ENCODE measurements at places on chromosomes 1 and 21. TPM values are rescaled to one million over a fixed set of nuclear protein-coding genes. Genes with fewer than 3 reads are reported as not detected.

DNA sequence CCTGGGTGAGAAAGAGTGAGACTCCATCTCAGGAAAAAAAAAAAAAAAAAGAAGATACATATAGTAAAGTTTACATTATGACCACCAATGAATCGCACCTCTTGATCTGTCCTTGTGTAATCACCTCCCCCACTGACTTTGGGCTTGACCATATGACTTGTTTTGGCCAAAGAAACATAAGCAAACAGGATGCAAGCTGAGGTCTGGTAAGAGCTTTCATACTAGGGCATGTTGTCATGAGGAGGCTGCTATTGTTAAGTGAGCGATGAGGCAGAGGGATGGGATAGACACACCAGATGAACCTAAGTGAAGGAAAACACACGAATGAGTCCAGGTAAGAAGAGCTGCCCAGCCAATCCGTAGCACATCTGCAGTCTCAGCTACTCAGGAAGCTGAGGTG is 10.7 kb downstream of the ENAH start:
- H3K27ac ChIP-seq: no peak overlapping the region
- no peaks in the 10 kb centered on the region for H3K27me3 ChIP-seq
- no peak overlapping the region for H3K4me3 ChIP-seq
- DNase-seq: no peak

- no peak overlapping the region for H3K4me3 ChIP-seq
- H3K27ac ChIP-seq: no peak overlapping the region
- no peaks in the 10 kb centered on the region for H3K36me3 ChIP-seq
- peaks cover 46% of the 10 kb centered on the region for H3K27me3 ChIP-seq
- peaks cover 39% of the 10 kb centered on the region for H3K4me1 ChIP-seq
Measured at GRCh38 chr1:40143891-40144575, 17.2 kb upstream of the RLF start.

ZNF683 gene
- total RNA-seq: not detected

- H3K27ac ChIP-seq: no peak overlapping the region
- no peak overlapping the region for H3K4me3 ChIP-seq
- H3K36me3 ChIP-seq: no peaks in the 10 kb centered on the region
- peaks cover 29% of the 10 kb centered on the region for H3K27me3 ChIP-seq
Measured at GRCh38 chr1:110672753-110673108, 2.0 kb downstream of the KCNA3 start.

SH2D2A gene
- 2.9 TPM for total RNA-seq

- H3K4me1 ChIP-seq: peaks cover 3% of the 10 kb centered on the region
- no peak overlapping the region for H3K27ac ChIP-seq
- no peak for DNase-seq
- no peaks in the 10 kb centered on the region for H3K36me3 ChIP-seq
- H3K4me3 ChIP-seq: no peak overlapping the region
Measured at GRCh38 chr1:240496941-240497340, 115.0 kb downstream of the GREM2 start.

GRCh38 chr1:199855580-199855979 is 171.9 kb upstream of the NR5A2 start:
- no peaks in the 10 kb centered on the region for H3K27me3 ChIP-seq
- peaks cover 9% of the 10 kb centered on the region for H3K4me1 ChIP-seq
- no peaks in the 10 kb centered on the region for H3K36me3 ChIP-seq
- H3K4me3 ChIP-seq: no peak overlapping the region
- no peak for DNase-seq

DNA sequence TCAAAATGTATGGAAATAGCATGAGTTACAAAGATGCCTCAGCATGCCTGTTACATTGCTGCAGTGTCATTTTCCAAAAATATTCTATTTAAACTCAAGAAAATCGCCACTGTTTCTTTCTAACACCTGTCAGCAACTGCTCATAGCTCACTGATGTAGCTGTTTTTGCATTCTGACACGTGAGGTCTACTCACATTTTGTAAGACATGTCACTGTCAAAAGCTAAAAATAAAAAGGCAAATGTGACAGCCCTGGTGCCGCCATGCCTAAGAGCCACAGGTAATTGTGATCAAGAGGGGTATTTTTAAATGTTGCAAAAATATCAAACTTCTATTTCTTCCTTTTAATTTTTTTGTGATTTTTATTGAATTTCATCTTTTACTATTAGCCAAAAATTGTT is 556.2 kb upstream of the TMPRSS15 start:
- H3K4me1 ChIP-seq: no peaks in the 10 kb centered on the region
- H3K27me3 ChIP-seq: no peaks in the 10 kb centered on the region
- no peak overlapping the region for H3K27ac ChIP-seq
- no peak overlapping the region for H3K4me3 ChIP-seq
- no peak for DNase-seq

DNA sequence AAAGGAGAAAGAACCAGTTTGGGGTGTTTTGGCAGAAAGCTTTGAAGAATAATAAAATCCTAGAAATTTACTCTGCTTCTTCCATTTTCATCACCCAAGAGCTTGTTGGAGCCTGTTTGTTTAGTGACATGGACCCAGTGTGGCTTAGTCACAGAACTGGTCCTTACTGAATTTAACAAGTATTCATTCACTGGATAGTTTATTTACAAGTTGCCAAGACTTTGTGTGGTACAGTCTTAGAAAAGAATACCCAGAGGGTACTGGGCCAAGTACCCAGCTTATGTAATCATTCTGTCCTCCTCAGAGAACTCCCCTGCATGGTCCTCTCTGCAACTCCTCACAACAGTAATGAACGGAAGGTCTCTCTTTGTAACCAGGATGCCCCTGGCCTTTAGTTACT is 16.4 kb downstream of the RAB4A start:
- H3K27me3 ChIP-seq: no peaks in the 10 kb centered on the region
- no peak overlapping the region for H3K27ac ChIP-seq
- peaks cover 25% of the 10 kb centered on the region for H3K4me1 ChIP-seq
- no peak overlapping the region for H3K4me3 ChIP-seq
- no peak for DNase-seq

DNA sequence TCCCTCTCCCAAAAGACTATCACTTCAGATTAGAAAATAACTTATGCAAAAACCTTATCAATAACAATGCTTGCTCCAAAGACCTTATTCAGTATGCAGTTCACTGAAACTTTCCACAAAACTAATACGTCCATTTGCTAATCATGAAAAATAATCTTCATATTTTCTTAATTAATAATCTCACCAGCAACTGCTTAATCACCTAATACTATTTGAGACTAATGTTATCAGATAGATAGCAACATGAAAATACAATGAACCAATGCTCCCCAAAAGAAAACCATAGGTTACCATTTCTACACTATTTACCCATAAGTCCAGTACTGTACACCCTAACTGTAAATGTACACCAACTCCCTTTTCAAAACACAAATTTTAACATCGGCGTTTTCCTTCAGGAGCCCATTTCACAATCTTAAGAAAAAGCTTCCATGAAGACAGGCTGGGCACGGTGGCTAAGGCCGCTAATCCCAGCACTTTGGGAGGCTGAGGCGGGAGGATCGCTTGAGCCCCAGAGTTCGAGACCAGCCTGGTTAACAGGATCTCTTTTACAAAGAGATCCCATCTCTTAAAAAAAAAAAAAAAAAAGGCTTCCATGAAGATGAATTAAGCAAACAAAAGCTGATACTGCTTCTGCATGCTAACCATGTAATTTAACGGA is 1.7 kb downstream of the GNB1 start:
- H3K36me3 ChIP-seq: peaks cover 33% of the 10 kb centered on the region
- H3K27me3 ChIP-seq: no peaks in the 10 kb centered on the region
- peak overlapping the region; percentile 79 for H3K4me3 ChIP-seq
- H3K27ac ChIP-seq: no peak overlapping the region

DNA sequence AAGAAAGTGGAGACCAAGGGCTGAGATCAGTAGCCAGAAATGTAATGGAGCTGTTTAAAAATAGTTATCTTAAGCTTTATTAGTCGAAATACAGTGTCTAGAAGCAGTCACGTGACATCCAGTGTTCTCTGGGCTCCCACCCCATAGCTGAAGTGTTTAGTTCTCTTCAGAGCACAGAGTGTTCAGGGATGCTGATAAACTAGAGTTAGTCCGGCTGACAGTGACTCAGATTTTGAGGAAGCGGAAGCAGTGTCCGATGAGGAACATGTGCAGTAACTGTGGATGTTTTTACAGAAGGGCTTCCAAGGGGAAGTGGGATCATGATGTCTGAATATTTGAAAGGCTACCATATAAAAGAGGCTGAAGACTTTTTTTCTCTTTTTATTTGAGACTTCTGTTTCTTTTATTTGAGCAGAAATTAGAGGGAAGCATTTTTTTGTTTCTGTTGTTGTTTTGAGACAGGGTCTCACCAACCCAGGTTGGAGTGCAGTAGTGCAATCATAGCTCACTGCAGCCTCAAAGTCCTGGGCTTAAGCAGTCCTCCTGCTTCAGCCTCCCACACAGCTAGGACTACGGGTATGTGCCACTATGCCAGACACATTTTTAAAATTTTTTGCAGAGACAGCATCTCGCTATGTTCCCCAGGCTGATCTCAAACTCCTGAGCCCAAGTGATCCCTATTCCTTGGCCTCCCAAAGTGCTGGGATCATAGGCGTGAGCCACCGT is 124.2 kb downstream of the GALNT2 start:
- no peak overlapping the region for H3K27ac ChIP-seq
- peaks cover 10% of the 10 kb centered on the region for H3K4me1 ChIP-seq
- no peak for DNase-seq

- H3K4me3 ChIP-seq: no peak overlapping the region
- no peak for DNase-seq
- no peaks in the 10 kb centered on the region for H3K36me3 ChIP-seq
- H3K27ac ChIP-seq: no peak overlapping the region
Measured at GRCh38 chr1:208413006-208413405, 168.8 kb upstream of the PLXNA2 start.

KLHL17 gene
- total RNA-seq: 27.8 TPM

DNA sequence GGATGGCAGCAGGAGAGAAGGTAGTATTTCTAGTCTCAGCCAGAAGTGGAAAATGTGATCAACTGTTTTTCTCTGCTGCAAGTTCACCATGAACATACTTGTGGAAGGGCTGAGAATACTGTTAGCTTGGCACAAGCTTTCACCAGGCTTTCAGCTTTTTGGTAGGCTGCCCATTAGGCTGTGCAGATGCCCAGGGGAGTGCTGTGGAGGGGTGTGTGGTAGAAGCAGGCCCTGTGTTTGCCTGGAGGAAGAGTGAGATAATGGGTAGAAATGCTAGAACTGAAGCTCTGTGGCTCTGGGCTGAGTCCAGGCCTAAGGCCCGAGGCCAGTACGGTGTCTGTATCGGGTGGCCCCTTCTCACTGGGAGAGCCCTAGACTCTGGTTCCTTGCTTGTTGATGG is 9.8 kb downstream of the DNAJC6 start:
- H3K4me3 ChIP-seq: no peak overlapping the region
- H3K27ac ChIP-seq: no peak overlapping the region
- H3K36me3 ChIP-seq: no peaks in the 10 kb centered on the region

CACNA1S gene
- total RNA-seq: not detected

DNA sequence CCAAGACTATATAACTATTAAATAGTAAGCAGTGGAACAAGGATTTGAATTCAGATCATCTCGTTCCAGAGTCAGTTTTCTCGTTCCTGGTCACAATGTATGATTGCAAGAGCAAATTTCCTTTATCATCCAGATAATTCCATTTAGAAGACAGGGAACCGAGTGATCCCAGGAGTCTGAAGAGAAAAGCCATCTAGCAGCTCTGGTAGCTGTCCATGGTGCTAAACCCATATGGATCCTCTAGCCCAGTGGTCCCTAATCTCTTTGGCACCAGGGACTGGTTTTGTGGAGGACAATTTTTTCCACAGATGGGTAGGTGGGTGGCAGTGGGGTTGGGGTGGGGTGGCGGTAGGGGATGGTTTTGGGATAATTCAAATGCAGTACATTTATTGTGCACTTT is 229.4 kb downstream of the PTPRU start:
- no peak for DNase-seq
- peaks cover 96% of the 10 kb centered on the region for H3K27me3 ChIP-seq
- no peaks in the 10 kb centered on the region for H3K4me1 ChIP-seq
- H3K4me3 ChIP-seq: no peak overlapping the region
- H3K27ac ChIP-seq: no peak overlapping the region
- H3K36me3 ChIP-seq: peaks cover 4% of the 10 kb centered on the region

GRCh38 chr1:74363220-74363619 is 128.0 kb downstream of the TNNI3K start:
- no peak overlapping the region for H3K4me3 ChIP-seq
- H3K27ac ChIP-seq: no peak overlapping the region
- H3K36me3 ChIP-seq: no peaks in the 10 kb centered on the region
- H3K27me3 ChIP-seq: no peaks in the 10 kb centered on the region

DNA sequence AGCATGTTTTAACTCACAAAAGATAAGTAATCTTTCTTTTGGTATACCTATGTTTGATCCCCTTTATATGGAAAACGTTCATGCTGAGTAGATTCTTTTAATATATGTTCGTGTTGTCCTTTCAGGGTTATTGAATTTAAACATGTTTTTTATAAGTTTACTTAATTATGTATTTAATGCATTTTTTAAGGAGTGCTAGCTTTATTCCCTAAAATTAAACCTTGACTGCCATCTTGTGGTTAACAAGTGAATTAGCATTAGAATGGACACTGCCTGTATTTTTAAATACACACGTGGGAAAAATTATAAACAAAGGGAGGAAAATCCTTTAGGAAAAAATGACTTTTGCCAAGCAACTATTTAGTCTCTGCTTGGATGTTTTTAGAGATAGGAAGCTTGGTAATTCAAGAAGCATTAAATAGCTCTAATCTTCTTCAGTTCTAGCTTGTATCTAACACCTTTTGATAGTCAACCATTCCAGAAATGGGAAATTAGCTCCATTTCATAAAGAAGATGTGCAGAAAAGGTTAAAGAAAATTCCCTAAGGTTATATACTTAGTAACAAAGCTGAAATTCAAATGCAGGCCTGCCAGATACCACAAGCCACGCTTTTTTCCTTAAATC is 43.0 kb downstream of the UBE2U start:
- no peaks in the 10 kb centered on the region for H3K27me3 ChIP-seq
- H3K4me3 ChIP-seq: no peak overlapping the region
- no peaks in the 10 kb centered on the region for H3K36me3 ChIP-seq
- H3K4me1 ChIP-seq: peaks cover 20% of the 10 kb centered on the region
- no peak overlapping the region for H3K27ac ChIP-seq
- no peak for DNase-seq

DNA sequence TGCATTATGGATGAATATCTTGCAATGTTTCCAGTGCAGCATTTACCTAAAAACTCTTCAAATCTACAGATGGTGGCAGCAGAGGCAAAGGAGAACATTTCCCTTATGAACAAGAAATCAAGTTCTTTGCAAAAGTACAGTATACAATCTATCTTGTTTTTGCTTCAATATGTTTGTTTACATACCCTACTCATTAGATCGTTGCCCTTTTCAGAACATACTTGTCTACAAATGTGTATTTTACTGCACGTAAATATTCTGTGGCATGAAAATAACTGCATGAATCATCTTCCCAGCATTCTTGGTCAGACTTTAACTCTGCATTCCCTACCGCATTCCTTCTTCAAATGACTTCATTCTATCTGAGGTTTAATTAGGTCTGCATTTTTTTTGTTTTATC is 212.7 kb downstream of the ZP4 start:
- H3K4me3 ChIP-seq: no peak overlapping the region
- H3K36me3 ChIP-seq: no peaks in the 10 kb centered on the region
- H3K4me1 ChIP-seq: peaks cover 32% of the 10 kb centered on the region
- H3K27me3 ChIP-seq: no peaks in the 10 kb centered on the region
- no peak overlapping the region for H3K27ac ChIP-seq

LCE5A gene
- not detected for total RNA-seq

SPRR2A gene
- not detected for total RNA-seq

GOLT1A gene
- total RNA-seq: 5.6 TPM

GRCh38 chr1:166703726-166704462 is 135.4 kb upstream of the POGK start:
- no peaks in the 10 kb centered on the region for H3K4me1 ChIP-seq
- no peak overlapping the region for H3K4me3 ChIP-seq
- H3K27ac ChIP-seq: no peak overlapping the region
- no peaks in the 10 kb centered on the region for H3K27me3 ChIP-seq
